T-helper 17 cell (primary cell): ENCODE measurements at places on chromosomes 11 and 22. TPM values are rescaled to one million over a fixed set of nuclear protein-coding genes. Genes with fewer than 3 reads are reported as not detected.

GRCh38 chr11:14971865-14972580, at the start of gene CALCA:
Gene CALCA, minus strand, starts transcription at chr11:14972351. Its CDS starts 1,159 bp downstream, at chr11:14971192.
- H3K36me3 ChIP-seq, result peaks cover 3% of the 10 kb centered on the region
- H3K4me3 ChIP-seq, result peak within 1 kb of the TSS; percentile 86
- H3K4me1 ChIP-seq, result peaks cover 30% of the 10 kb centered on the region
- H3K27me3 ChIP-seq, result peaks cover 86% of the 10 kb centered on the region
- DNase-seq, result no peak

DNA sequence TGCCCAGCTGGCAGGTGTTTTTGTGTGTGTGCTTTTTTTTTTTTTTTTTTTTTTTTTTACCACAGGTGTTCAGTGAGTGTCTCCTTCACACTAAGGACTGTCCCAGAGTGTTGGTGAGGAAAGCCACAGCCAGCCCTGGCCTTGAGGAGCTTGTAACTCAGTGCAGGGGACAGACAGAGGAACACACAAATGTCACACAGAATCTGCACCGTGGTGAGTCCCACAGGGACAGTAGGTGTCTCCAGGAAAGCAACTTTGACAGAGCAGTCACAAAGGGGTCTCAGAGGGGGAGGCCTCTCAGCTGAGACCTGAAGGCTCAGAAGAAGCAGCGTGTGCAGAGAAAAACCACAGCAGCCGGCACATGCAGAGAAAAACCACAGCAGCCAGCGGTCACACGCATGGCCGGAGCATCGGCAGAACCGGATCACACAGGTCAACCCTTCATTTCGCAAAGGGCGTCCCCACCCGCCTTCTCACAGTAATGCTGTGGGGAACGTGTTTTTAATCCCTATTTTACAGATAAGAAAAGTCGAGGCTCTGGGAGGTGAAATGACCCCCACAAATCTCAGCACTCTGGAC, 101.7 kb upstream of the PRR5 start:
- H3K4me1 ChIP-seq, result no peaks in the 10 kb centered on the region
- H3K27me3 ChIP-seq, result peaks cover 31% of the 10 kb centered on the region
- H3K36me3 ChIP-seq, result peaks cover 2% of the 10 kb centered on the region
- no peak overlapping the region for H3K4me3 ChIP-seq
- no peak for DNase-seq

GRCh38 chr11:79663017-79663416, 222.2 kb upstream of the TENM4 start:
- no peaks in the 10 kb centered on the region for H3K4me1 ChIP-seq
- no peaks in the 10 kb centered on the region for H3K27me3 ChIP-seq
- no peak overlapping the region for H3K27ac ChIP-seq
- DNase-seq, result no peak

The RTN4RL2 gene
- total RNA-seq, result not detected

DNA sequence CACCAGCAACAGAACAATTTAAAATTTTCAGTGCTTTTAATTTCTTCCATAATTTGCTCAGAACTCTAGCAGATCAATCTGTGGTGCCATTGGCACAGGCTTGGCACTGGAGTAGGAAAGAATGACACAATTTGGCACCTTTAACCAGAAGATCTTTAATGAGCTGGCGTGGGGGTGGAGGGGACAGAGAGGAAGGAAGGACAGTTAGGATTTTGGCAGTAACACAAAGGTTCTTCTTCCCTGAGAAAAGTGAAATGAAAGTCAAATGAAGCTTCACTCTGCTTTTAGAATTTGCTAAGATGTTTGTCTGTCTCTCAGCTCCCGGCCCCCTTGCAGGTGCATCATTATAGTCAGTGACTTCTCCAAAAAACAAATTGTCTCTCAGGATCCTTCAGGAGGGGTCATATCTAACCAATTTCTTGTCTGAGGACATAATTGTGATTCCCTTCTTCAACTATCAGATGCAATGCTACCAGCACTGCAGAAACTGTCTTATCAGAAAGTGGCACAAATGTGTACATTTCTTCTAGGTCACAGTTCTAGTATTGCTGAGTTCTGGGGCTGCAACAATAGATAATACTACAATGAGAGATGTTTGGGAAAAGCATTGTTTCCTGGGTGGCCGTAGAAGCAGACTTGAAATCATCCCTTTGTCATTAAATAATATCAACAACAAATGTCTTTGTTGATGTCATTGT, 66.8 kb downstream of the CSTPP1 start:
- peaks cover 13% of the 10 kb centered on the region for H3K4me1 ChIP-seq
- no peak overlapping the region for H3K4me3 ChIP-seq
- H3K36me3 ChIP-seq, result peaks cover 4% of the 10 kb centered on the region
- no peaks in the 10 kb centered on the region for H3K27me3 ChIP-seq
- H3K27ac ChIP-seq, result no peak overlapping the region

DNA sequence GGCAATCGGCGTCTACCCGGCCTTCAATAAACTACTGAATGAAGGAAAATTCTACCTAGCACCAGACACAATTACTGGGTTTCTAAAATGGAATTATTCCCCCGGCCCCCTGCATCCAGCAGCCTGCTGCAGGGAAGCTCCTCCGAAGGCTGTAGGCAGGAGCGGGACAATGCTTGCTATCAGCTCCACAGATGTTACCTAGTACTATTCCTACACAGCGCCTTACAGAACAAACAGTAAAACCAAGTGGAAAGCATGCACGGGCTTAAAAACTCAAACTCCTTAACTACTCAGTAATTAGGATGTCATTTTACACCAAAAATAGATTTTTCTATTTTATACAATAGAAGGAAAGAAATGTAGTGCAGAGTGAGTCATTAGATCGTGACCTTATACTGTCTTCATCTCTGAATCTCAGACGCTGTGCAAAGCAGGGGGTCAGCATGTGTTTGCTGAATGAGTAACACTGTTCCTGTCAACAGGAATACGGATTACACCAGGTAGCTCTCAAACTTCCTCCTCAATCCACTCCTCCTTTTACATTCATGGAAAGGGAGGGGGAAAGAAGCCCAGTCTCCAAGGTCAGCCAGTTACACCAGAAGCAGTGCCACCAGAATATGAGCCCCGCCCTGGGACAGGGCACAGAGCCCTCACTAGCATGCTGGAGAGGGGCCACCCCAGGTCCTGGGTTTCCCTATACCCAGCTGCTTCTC, 74.9 kb downstream of the PACSIN2 start:
- peaks cover 6% of the 10 kb centered on the region for H3K36me3 ChIP-seq
- H3K4me3 ChIP-seq, result no peak overlapping the region
- no peaks in the 10 kb centered on the region for H3K27me3 ChIP-seq
- peaks cover 45% of the 10 kb centered on the region for H3K4me1 ChIP-seq

DNA sequence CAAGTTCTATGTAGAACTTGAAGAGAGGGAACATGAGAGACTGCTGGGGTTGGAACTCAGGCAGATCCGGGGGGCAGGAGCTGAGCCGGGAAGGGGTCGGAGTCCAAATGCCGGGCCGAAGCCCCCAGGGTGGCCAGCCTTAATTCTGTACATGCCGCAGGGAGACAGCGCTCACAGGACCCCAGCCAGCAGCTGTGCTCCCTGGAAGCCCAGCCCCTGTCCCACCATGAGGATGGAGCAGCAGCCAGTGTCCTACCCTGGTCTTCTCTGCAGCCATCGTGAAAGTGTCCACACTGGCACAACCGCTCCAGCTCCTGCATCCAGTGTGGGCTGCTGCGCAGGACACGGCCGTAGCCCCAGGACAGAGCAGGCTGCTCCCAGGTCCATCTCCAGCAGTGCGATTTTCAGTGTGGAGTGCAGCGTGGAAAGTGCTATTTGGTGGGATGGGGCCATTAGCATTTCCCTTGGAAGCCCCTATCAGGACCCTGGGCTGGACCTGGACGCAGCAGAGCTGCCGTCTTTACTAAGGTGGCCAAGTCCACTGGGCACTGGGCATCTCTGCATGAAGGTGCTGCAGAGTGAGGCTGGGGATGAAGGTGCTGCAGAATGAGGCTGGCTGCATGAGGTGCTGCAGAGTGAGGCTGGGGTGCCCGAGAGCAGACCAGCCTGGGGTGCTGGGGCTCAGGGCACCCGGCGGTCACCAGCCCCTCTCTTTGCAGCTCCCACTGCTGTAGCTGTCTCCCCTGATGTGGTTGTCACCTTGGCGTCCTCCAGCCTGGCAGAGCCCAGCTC, 737.4 kb downstream of the BRD1 start:
- no peak for DNase-seq
- peaks cover 3% of the 10 kb centered on the region for H3K36me3 ChIP-seq
- peaks cover 44% of the 10 kb centered on the region for H3K27me3 ChIP-seq
- no peak overlapping the region for H3K4me3 ChIP-seq

The SCGB1D2 gene
- total RNA-seq, result not detected

The MPZL3 gene
- 26.4 TPM for total RNA-seq
